Heart right ventricle (tissue), 16 donors: ENCODE measurements at places on chromosomes 12 and 14.

DNA sequence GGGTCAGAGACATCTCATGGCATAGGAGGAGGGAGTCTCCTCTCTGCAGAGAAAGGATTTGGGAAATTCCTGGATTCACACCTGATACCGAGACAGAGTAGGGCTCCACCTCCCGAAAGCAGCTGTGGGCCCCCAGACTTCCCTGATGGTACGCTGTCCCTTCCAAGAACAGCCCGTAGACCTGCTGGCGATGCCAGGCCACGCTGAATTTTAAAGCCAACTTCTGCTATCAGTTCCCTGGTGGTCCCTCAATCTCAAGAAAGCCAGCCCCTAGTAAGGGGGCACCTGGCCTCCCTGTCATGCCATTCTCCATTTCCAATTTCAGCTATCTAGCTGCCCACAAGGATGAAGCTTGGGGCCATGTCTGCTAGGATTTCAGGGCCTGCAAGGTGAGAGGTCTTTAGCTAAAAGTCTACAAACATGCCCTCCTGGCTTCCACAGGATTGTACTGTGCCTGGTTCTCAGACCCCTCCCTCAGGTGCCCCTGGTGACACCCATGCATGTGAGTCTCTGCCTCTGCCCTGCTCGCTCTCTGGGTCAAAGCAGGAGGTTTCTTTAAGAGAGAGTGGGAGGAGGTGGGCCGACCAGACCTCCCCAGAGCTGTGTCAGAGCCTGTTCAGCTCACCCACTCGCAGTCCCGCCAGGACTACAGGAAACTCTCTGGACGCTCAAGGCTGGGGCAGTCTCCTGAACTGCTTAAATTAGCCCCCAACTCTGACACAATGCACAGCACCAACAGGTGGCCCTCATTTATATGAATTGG, 30.5 kb downstream of the ANO2 start:
- DNase-seq = no peak

GRCh38 chr12:14072987-14073386, 91.6 kb upstream of the GRIN2B start:
- no peak for DNase-seq

- no peak for DNase-seq
Observed at GRCh38 chr14:50790589-50790988, 40.4 kb downstream of the NIN start.

DNA sequence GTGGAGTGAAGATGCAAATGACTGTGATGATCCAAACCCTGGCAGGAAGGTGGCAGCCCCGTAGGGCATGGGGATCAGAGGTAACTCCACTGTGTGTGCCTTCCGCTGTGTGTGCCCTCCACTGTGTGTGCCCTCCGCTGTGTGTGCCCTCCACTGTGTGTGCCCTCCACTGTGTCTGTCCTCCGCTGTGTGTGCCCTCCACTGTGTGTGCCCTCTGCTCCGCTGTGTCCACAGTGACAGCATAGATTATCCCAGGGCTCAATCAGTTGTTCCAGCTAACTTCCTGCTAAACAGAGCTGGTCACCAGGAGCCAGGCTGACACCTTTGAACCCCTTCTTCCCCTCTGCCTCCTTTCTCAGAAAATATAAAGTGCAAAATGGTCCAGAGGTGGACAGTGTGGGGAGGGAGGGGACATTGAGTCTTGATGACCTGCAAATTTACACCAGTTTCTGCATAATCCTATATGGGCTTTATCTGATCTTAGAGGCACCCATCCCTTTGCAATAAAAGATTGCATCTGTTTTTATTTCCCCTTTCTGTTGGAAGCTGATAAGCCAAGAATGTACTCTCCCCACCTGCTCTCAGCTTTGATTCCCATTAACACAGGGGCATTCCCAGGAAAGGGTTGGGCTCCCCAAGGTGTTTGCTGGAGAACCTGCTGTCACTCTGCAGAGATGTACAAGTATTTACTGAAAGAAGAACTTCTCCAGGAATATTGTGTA, 21.6 kb upstream of the HNF1A start:
- DNase-seq = no peak

- DNase-seq = no peak
Observed at GRCh38 chr12:95615749-95616148, 64.5 kb upstream of the USP44 start.

DNA sequence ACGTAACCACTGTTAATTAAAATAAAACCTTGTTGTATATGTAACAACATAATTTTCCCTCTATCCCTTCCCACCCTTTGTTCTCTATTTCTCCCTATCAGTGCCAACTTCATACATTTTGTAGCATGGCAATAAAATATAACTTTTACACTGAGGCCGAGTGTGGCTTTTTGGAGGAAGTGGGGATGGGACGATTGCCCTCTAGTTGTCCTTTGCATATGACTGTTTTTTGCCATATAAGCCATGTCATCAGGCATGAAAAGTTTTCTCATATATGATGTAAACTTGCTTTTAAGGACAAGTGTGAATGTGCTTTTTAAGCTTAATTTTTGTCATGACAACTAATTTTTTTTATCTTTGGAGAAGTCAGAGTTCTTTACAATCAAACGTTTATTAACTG, 6.2 kb upstream of the CCT2 start:
- no peak for DNase-seq
